SK-N-DZ (cell line): ENCODE measurements at places on chromosomes 11 and 22.
A peak's percentile ranks its signal among the peaks of the same experiment; 100 is the strongest.

DNA sequence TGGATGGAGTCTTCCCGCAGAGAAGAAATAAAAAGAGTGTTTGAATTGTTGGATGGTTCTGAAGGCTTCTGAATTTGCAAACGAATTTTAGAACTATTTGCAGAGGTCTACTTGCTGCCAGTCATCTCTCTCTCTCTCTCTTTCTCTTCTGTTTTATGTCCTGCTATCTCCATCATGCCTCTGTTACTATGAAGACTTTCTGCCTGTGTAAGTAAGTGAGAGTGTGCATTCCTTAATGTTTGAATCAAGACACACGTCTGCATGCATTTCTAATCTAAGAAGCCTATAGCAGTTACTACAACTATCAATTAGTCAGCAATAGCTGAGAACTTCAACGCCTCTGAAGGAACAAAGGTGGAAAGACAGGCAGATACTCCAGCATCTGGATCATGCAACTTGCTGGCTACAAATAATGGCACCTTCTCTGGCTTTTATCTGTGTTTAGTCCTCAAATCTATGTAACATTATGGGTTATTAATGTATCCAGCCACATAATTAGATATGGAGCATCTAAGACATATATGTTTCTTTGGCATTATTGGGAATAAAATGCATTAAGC, 191.5 kb upstream of the BLID start:
- no peak for DNase-seq

DNA sequence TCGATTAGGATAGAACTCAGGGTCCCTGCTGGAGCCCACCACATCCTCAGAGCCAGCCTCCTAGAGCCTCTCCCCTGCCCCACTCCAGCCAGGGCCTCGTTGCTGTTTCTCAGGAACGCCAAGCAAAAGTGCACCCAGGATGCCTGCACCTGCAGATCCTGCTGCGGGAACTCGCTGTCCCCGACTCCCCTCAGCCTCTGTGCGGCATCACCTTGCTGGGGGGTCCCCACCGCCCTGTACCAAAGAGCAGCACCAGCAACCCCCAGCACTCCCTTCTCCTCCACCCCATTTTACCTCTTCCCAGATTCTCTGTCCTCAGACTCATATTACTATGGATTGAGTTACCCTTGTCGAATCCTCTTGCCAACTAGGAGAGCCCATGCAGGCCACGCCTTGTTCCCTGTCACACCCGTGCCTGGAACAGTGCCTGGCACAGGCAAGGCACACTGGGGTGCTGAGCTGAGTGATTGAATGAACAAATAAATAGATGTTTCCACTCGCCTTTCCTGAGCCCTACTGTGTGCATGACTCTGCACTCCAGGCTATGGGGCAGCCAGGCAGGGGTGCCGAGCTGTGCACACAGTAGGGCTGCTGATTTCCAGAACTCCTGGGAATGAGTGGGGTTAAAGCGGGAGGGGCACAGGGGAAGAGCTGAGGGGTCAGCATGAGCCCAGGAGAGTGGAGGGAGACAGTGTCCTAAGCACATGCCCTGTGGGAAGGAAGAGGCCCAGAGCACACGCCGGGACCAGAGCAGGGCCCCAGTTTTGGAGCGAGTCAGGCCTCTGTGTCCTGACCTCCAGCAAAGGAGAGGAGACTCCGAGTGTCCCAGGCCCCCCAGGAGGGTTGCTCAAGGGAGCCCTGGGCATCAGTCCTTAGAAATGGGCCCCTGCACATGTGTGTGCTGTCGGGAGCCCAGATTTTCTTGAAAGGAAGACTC, 44.3 kb downstream of the LINC01488 start:
- no peak for DNase-seq

DNA sequence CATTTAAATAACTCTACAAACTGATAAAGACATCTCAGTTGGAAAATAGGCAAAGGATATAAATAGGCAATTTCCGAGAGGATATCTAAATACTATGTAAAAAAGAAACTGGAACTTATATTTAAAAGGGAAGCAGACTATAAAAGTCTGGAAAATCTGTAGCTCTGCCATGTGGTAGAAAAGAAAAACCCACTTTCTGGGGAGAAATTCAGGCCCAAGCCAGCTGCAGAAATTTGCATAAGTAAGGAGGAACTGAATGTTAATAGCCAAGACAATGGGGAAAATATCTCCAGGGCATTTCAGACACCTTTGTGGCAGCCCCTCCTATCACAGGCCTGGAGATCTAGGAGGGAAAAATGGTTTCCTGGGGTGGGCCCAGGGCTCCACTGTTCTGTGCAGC, 97.8 kb upstream of the ZBED5 start:
- no peak for DNase-seq

GRCh38 chr11:5123802-5124521, 14.2 kb downstream of the OR52A5 start:
- peak; percentile 59 for DNase-seq

- DNase-seq: no peak
Observed at GRCh38 chr11:66877588-66878385, 20.9 kb downstream of the LRFN4 start.

GRCh38 chr11:104734998-104735397, 163.3 kb downstream of the CASP12 start:
- no peak for DNase-seq

DNA sequence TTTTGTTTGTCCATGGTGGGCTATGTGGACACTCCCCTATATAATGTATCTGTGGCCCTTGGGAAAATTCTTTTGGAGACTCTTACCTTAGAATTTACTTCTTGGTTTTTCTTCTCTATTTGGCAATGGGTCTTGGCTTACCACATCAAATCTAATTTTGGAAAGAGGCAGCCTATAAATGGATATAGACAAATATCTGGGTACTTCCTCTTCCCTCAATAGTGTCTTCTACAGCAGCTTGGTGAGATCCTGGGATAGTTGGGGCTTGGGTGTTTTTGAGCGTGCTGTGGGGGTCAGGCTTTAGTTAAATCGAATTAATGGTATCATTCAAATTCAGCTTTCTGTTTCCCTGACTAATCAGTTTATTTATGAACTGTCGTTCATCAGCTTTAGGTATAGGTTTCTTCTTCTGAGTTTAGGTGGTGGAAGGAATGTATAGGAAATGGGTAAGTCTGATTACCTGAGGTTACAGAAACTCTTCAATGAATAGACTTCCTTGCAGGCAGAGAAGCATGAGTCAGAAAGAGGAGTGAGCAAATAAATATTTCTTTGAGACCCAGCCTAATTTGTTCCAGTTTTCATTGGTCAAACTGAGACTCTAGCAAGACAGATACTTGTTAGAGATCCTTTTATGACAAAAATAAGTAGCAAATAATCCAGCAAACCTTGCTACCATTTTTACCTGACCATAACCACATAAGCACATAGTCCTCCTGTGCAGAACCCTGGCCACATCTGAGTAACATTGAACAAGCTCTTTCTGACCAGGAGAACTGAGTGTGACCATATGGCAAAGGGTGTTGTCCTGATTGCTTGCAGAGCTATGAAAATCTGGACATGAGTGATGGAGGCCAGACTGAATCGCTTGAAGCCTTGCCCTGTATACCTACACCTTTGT, 68.6 kb upstream of the SORL1-AS1 start:
- no peak for DNase-seq

- DNase-seq: no peak
Observed at GRCh38 chr11:38582151-38582550, 1984.1 kb upstream of the RAG2 start.

DNA sequence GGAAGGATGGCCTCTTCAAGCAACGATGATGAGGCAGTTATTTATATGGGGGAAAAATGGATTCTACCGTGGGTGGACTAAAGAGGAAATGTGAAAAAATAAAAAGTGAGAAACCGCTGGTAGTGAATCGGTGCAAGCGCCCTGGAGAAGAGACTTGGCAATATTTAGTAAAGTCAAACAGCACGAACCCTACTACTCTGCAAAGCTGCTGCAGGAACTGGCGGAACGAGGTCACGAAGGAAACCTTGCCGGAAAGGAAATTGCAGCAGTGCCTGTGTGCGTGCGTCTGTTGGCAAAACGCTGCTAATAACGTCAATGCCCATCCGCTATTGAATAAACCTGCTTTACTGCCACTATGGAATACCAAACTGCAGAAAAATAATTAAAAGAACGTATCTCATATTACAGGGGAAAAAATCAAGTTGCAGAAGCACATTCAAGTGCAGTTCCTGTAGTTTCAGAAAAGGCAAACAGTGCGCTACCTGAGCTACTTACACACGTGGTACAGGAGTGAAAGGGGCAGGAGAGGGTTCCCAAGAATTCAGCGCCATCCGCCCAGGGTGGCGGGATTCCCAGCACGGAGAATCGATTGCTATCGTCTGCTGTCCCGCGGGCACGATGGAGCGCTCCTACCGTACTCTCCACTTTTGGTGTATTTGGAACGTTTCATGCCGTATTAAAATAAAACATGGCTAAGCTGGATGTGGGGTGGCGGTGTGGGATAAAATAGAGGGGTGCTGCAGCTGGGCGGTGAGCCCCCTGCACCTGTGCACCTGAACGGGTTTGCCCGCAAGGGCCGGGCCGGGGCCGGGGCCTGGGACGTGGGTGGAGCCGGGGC, 585 bp upstream of the NADSYN1 start:
- DNase-seq: no peak

DNA sequence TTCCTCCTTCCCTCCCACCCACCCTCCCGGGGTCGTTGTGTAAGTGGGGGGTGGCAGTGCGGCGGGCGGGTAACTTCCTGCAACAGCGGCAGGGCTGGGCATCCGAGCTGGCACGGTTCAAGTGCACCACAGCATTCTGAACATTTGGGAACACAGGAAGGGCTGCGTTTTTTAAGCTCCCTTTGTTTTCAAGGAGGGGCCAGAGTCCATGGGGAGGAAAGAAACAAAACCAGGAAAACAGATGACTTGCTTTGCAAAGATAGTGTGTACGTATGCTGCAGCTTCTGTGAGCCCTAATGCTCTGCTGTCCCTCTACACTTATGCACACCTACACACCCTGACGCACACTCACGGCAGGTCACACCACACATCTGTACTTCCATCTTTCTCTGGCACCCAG, 152.5 kb downstream of the FBXO7 start:
- DNase-seq: no peak

DNA sequence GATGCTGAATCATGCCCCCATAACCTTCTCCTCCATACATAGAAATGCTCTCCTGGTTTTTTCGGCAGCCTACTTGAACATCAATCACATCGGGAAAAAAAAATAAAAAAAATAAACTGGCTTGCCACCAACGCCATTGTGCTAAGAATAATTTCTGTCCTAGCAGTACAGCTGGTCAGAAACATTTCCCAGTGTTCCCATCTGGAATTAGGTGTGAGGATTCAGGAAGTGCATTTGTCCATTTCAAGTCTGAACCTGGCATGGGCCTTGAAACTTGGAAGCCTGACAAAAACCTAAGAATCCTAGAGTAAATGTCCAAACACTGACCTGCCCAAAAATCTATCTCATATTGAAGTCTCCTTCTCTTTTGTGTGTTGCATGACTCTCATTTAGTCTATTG, 16.6 kb upstream of the NAV2 start:
- DNase-seq: no peak

- no peak for DNase-seq
Observed at GRCh38 chr22:50018608-50019285, 6.2 kb upstream of the IL17REL start.

DNA sequence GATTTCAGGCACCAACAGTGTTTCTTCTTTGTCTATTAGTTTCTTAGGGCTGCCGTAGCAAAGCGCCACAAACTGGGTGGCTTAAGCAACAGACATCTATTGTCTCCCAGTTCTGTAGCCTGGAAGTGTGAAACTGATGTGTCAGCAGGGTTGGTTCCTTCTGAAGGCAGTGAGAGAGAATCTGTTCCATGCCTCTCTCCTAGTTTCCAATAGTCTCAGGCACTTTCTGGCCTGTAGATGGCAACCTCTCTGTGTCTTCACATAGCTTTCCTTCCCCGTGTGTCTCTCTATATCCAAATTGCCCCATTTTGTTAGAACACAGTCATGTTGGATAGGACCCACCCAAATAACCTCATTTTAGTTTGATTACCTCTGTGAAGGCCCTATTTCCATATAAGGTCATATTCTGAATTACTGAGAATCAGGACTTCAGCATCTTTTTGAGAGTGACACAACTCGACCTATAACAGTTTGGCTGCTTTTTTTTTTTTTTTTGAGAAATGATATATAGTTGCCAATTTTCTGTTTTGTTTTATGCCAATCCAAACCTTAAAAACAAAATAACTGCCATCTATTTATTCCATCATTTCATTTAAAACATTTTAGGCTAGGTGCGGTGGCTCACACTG, 108.2 kb downstream of the SLC36A4 start:
- peak; percentile 70 for DNase-seq

GRCh38 chr11:111920908-111921307, 2.2 kb downstream of the C11orf52 start:
- DNase-seq: no peak

DNA sequence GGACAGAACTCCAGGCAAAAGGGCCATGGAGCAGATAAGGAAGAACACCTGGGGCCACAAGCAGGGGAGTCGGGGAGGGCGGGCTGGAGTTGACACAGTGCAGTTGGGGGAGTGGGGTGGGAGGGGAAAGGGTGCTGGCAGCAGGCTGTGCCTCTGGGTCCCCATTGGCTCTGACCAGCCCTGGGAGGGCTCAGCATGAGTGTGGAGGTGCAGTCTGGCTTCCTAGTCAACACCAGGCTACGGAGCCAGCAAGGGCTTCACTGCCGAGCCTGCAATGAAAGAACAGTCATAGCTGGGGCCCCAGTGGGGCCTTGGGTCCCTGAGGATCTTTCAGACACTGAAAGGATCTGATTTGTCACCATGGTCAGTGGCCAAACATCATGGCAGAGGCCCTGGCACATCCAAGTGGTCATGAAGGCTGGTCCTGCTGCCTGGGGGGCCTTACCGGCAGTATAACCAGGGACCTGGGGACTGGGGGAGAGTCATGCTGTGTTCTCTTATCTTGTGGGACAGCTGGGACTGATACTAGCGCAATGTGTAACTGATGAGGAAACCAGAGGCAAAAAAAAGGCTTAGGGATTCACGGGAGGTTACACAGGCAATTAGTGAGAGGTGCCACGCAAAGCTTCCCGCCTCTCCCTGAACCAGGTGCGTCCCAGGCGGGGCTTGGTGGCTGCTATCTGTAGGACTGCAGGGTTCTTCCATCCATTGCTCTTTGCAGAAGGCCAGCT, 11.6 kb downstream of the SLC37A2 start:
- DNase-seq: no peak

DNA sequence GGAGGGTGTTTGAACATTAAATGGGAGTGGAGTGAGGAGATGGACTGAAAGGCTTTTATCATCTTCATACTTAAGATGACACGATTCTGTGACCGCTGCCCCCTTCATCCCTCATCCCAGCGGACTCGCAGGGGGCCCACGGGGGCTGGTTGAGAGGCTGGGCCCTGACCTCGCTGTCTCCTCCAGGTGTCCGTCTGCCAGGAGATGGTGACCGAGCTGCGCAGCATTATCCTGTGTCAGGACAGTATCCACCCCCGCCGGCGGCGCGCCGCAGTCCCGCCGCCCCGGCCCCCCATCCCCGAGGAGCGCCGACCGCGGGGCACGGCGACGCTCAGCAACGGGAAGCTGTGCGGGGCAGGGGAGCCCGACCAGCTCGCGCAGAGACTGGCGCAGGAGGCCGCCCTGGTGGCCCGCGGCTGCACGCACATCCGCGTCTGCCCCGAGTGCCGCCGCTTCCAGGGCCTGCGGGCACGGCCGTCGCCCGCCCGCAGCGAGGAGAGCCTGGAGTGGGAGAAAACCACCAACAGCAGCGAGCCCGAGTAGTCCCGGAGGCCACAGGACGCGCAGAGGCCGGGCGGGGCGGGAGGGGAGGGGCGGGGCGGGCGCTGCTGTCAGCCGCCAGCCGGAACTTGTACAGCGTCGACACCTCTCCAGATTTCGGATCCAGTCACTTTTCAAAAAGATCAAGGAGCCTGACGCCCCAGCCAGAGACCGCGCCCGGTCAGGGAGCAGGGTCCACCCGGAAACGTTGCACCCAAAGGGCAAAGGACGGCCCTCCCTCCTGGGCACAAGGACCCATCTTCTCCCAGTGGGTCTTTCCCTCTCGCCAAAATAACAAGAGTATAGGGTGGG, 38.0 kb upstream of the TBCEL start:
- DNase-seq: peak; percentile 32
